CD4-positive, alpha-beta T cell treated with Interleukin-4 for 4 hours (primary cell): ENCODE measurements at places on chromosomes 3 and 15.

GRCh38 chr15:66291816-66292570 is 1.4 kb upstream of the DIS3L start:
- no peak for DNase-seq

- no peak for DNase-seq
Observed at GRCh38 chr3:7760718-7761117, 740.9 kb upstream of the LMCD1 start.

DNA sequence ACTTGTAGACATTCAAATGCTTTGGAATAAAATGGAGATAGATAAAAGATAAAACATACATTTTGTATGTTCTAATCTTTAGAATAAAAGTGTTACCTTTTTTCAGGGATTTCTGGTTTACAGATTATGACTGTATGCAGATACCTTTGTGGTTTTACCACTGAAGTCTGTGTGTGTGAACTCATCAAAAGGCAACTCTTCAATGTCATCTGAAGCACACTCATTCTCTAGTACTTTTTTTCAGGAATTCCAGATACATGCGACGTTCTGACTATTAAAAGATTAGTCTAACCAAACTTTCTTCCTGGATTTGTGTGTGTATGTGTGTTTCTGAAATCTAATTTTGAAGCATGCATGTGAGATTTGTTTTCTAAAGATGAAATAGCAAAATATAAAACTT is 188.6 kb downstream of the NLGN1 start:
- DNase-seq, result no peak

DNA sequence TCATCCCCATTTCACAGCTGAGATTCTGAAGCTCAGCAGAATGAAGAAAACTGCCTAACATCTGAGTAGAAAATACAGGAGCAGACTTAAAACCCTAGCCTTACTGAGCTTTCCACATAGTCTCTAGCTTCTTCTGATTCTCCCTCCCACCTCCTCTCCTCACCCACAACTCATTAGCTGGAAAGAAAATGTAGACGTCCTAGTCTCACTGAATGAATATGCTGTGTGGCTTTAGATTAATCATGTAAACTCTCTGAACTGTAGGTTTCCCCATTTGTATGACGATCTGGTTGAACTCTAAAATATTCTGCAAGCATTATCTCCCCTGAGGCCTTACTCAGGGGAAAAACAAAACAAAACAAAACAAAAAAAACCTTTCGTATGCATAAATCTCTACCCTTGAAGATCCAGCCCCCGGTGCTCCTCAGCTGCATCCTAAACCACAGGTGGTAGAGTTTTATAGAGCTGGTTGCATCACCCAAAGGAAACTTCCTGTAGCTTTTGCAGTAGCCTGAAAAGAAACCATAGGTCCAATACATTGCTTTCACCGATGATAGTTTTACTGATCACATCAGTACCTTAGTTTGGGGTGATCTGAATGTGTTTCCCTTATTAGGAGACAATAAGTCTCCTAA is 40.6 kb downstream of the FOXB1 start:
- DNase-seq, result no peak

- DNase-seq, result no peak
Observed at GRCh38 chr15:70351941-70352774, 254.4 kb upstream of the TLE3 start.

- DNase-seq, result peak; percentile 37
Observed at GRCh38 chr15:92817339-92817886, 82.7 kb upstream of the CHD2 start.

DNA sequence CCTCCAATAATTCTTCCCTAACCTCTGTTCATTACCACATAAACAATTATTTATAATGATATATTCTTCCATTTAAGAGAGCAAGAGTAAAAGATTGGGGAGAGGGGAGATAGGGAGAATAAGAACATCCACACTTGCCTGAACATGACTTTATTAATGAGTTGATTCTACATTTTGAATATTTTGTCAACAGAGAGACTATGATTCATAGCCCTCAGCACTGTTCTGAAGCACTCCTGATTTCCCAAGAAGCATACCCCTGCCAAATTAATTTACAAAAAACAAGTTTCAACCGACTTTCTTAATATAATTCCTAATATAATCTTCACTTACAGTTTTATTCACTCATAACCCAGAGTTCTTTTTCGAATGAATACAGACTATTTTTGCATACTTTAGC is 828.8 kb downstream of the ROBO2 start:
- DNase-seq, result no peak

DNA sequence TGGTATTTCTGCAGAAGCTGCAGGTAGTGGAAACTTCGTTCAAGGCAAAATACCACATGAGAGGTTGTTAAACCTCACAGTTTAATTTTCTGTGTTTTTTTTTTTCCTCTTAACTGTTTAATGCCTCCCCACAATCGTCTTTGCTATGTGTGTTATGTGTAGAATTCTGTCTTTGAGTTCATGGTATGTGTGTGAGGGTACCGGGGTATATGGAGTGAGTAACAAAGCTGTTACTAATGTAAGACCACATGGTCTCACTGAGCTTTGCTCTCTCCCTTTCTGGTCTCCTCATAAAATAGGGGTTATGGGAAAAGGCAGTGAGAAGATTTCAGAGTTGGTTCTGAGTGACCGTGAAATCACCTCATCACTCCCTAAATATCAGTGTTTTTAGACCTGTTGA is 143.6 kb downstream of the USP13 start:
- no peak for DNase-seq

DNA sequence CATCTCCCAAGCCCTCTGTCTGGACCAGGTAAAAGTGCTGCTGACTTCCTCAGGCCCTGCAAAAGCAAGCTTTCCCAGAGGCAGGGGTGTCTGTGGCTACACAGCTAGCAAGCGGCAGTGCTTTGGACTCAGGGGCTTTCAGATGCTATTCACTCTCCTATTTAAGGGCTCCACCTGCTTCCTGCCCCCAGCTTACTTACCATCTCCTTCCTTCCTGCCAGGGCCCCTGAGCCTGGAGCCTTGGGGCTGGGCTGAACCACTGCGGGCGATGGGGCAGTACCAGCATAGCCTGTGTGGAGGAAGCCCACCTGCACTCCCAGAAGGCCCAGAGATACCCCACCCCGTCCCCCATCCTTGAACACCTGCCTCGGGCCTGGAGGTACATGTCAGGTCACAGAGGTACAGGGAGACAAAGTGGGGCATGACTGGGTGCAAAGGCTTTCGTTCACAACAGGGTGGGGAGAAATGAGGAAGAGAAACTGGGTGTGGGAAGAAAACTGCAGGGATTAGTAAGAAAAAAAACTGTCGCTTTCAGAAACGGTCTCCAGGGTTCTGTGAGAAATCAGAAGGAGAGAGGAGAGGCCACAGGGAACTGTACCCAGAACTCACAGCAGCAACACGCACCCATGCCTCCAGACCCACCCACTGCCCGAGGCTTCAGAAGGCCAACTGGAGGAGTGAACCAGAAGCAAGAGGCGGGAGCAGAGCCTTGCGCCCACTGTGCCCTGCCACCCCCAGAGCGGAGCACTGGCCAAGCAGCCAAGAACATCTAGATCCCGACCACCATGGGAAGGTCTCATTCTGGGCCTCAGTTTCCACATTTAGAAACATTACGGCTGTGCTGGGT is 49.5 kb downstream of the CCDC12 start:
- DNase-seq, result peak; percentile 11

DNA sequence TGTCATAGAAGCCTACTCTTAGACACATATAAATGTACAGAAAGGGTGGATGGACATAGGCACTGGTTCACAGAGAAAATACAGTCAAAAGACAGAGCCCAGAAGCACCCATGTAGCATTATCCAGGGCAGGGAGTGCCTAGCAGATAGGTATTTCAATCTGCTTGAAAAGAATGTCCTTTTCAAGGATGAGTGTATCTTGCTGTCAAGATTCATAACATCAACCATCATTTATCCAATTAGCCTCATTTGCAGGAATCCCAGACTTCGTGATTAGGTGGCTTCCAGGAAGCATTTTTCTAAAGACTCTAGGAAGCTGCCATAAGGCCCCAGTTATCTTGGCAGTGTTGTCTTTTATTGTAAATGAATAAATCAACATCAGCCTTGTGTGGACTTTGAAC is 55.6 kb downstream of the SCN11A start:
- no peak for DNase-seq

DNA sequence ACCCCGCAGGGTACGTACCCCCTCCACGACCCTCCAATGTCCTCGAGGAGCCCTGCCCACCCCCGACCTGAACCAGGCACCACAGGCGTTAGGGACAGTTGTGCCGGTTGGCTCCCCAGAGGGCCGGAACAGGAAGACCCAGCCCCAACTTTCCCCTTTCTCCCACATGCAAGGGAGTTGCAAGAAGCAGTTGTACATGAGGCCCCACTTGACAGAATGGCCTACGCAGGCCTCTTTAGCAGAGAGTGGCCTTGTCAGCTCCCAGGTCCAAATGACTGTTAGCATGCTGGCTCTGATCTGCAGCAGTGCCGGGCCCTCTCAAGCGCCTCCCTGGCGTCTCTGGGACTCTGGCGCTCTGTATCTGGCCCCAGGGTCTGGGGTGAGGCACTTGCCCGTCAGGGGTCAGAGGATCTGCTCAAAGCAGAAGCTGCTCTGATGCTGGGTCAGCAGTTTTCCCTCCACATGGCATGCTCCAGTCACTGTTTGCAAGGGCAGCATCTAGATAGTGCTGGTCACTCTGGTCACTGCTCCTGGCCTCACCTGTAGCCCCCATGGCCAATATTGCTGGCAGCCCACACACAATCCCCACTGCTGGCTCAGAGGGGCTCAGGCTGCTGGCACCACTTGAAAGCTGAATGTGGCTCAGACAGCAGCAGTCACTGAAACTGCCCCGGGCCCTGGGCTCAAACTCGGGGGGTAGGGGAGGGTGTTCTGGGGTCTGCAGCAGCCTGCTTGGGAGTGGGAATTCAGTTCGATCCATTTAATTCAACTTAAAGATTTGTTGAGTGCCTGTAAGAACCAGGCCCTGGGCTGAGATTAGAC is 254.5 kb downstream of the FAM43A start:
- DNase-seq, result no peak

DNA sequence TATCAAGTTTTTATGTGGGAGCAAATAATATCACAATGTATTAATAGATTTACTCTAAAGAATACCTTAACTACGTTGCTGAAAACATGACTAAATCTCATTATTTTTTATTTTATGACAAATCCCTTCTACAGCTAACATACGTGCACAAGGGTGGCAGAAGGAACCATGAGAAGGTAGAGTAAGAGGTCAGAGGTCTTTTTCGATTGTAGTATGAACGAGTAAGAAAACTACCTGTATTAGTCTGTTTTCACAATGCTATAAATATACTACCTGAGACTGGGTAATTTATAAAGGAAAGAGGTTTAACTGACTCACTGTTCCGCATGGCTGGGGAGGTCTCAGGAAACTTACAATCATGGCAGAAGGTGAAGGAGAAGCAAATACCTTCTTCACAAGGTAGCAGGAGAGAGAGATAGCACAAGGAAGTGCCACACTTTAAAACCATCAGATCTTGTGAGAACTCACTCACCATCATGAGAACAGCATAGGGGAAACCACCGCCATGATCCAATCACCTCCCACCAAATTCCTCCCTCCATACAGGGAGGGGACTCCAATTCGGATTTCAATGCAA is 95.3 kb downstream of the SUCLG2 start:
- DNase-seq, result no peak

DNA sequence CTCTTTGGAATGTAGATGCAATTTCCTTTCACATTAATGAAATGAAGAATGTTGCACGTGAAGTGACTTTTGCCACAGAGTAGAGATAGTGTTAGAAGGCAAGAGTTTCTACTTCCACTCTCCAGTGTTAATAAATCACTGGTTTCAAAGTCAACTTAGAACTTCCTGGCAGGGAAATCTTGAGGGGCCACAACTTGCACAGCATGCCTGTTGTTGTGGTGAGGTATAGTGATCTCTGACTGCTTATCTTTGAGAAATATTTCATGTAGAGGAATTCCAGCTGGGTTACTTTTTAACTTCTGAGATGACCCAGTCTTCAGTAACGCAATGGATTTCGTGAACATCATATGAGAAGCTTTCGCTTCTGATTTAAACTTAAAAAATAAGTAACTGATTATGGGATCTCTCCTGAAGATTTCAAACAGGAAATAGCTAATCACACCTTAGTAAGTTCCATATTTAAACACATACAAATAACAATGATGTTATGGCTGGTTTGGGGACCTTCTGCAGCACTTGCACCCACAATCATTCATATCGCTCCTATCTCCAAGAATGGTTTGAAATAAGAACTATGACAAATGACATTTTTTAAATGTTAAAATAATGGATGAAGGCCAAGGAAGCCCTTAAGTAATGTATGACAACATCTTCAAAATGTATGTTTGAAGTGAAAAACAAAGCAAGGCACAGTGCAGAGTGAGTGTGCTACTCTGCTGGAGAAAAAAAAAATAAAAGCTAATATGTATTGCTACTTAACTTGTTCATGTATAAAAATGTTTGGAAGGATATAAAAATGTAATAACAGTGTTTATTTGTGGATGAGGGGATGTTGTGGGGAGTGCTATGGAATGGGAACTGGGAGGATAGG is 726.5 kb upstream of the NECTIN3 start:
- no peak for DNase-seq

GRCh38 chr3:109132801-109133473 is 3.6 kb upstream of the C3orf85 start:
- DNase-seq, result no peak

DNA sequence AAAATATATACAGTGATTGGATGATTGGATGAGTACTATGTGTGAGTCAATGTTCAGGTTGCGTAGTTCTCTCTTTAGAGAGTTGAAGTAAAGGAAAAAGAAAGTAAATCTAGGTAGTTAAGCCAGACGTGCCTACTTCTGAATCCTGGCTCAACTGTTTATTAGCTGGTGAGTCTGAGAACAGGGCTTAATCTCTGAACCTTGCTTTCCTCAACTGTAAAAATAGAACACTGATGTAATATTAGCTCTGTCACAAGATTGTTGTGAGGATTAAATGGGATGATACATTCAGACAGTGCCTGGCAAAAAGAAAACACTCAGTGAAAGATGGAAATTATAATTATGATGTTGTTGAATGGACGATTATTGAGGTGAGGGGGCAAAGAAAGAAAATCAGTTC is 413.4 kb downstream of the MAGI1 start:
- DNase-seq, result no peak

- no peak for DNase-seq
Observed at GRCh38 chr3:62818347-62818746, 56.9 kb downstream of the CADPS start.

GRCh38 chr15:60494108-60494507 is 15.2 kb upstream of the ICE2 start:
- DNase-seq, result no peak

GRCh38 chr15:86634992-86635638 is 555.4 kb downstream of the AGBL1 start:
- no peak for DNase-seq

GRCh38 chr3:7646851-7647250 is 785.9 kb downstream of the GRM7 start:
- no peak for DNase-seq

GRCh38 chr15:68818066-68818768 is 2.5 kb downstream of the ANP32A start:
- DNase-seq, result peak; percentile 53
